ENCODE measurements at places on chromosomes 12 and 14.

DNA sequence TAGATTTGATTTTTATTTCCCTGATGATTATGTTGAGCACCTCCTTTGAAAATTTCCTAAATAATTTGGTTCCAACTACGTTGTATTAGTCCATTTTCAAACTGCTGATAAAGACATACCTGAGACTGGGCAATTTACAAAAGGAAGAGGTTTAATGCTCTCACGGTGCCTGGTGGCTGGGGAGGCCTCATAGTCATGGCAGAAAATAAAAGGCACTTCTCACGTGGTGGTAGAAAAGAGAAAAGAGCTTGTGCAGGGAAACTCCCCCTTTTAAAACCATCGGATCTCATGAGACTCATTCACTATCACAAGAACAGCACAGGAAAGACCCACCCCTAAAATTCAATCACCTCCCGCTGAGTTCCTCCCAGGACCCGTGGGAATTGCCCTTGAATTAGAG is 372.3 kb downstream of the RPL10L start:
- DNase-seq, result no peak

DNA sequence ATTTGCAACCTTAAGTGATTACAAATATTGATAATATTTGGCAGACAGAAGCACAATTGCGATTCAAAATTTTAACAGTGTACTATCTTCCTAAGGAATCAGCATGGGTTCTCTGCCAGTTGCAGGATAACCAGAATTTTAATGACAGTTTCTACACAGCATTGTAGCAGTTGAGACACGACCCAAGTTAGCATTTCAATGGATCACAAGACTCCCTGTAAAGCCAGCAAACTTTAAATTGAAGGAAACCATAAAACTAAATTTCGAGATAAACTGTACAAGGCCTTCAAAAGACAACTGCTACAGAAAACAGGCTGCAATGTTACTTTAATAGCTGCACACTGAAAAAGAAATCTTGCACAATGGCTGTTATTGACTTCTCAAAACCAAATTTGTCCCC is 154.9 kb downstream of the MED13L start:
- no peak for DNase-seq

DNA sequence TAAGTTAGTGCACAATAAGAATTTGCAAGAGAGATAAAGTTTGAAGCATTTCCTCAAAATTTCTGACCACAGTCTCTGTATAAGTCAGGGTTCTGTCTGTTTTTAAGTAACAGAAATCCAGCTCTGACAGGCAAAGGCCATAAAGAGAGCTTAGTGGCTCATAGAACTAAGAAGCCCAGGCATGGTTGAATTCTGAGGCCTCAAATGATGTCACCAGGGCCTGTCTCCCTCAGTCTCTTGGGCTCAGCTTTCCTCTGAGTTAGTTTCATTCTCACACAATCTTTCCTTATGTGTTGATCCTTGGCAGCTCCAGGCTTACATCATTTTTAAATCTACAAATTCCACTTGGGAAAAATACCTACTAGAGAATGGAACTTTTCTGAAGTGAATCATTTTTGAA is 173.4 kb upstream of the ATP2B1 start:
- no peak for DNase-seq

GRCh38 chr12:122029620-122030423 is 8.1 kb downstream of the BCL7A start:
- DNase-seq, result no peak

- no peak for DNase-seq
Observed at GRCh38 chr12:32482226-32482625, 82.9 kb downstream of the FGD4 start.

- no peak for DNase-seq
Observed at GRCh38 chr14:74619672-74620131, 7.7 kb upstream of the LTBP2 start.

GRCh38 chr14:20331053-20331613 is 1.9 kb downstream of the CCNB1IP1 start:
- no peak for DNase-seq

GRCh38 chr14:31414190-31414833 is 6.0 kb downstream of the HEATR5A start:
- DNase-seq, result no peak

- no peak for DNase-seq
Observed at GRCh38 chr12:70756791-70757190, 119.6 kb upstream of the PTPRB start.

All from vagina (tissue), 2 donors.